ENCODE measurements at places on chromosomes 3 and 15.

DNA sequence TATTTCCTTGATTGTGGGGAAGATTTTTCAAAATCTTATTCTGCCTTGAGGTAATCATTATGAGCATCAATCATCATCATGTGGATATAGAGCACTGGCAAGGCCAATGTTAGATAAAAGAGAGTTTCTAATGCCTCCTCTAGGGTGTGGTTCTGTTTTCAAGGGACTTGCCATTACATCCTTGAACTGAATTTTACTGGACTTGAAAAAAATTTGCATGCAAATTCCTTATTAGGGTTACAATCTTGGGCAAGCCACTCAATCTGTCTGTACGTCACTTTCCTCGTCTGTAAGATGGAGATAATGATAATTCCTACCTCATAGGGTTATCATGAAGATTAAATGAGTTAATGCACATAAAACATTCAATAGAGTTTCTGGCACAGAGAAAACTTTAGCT is 156.2 kb upstream of the WNT5A start:
- DNase-seq = no peak

DNA sequence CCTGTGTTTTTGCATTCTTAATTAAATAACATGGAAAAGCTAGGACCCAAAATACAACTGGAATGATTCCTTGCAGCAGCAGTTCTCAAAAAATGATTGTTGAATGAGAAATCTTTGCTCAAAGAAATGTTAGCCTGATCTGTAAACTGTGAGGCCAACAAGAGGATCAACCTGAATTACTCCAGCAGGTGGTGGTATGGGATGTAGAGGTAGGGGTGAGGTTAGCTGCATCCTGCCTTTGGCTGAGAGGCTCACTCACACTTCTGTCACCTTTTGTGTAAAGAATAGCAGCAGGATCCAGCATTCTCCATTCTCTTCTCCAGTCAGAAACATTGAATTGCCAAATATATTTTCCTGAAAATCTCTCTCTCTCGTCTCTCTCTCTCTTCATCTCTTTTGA is 26.5 kb upstream of the FAM98B start:
- DNase-seq = no peak

DNA sequence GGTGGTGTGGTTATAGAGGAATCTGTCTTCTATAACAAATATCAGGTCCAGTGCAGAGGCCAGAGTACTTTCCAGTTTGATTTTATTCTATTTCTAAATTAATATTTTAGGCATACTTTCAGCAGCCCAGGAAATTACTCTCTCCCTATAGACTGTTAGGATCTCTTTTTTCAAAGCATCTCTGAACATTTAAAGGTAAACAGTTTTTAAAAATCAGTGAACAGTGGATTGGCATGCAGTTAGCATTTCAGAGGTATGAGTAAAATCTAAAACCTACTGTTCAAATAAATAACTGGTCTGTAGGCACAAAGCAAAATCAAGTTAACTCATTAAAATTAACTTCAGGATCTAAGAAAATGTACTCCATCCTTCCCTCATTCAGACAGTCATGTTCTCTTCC is 3.0 kb downstream of the ZBED2 start:
- no peak for DNase-seq

DNA sequence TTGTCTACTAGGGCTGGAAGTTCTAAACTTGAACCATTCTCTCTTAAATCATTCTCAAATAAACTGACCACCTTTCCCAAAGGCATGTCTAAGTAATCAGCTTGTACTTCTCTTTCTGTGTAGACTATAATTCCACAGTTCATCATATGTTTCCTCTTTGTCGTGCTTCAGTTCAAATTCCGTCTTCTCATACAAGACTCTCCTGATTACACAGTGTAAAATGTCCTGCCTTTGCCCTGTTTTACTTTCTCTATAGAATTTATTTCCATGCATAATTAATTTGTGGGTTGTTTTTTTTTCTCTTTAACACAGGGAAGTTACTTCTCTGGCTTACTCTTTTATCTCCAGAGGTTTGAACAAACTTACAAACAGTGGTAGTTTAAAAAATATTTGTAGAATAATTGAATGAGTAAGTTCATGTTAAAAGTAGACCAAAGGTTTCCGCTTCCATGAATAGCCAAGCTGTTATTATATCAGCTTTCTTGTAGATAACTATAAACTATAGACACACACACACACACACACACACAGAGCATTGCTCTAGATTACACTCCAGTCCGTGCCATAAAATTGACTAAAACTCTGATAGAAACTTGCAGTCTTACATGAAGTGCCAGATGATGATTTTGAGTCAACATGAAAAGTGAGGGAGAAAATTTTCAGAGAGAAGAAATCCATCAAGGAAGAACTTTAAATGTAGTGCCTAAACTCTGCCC is 119.0 kb downstream of the SUCNR1 start:
- DNase-seq = no peak

- DNase-seq = no peak
Observed at GRCh38 chr3:40766396-40766795, 241.6 kb downstream of the ZNF621 start.

- no peak for DNase-seq
Observed at GRCh38 chr3:185460309-185460708, 38.5 kb downstream of the TMEM41A start.

GRCh38 chr15:92612891-92613290 is 42.7 kb downstream of the FAM174B start:
- no peak for DNase-seq

DNA sequence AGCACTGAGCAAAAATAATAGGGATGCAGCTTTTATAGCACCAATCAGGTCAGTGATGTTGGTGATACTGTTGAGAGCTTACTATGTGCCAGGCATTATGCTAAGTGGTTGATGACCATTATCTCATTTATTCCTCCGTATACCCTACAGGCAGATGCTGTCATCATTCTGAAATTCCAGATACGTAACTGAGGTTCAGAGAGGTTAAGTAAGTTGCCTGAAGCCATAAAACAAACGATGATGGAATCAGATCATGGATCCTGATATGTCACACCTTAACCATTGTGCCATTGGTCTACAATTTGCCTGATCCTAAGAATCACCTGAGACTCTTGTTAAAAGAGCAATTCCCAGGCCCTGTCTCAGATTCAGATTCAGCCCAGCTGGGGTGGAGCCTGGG is 49.5 kb downstream of the ST6GAL1 start:
- no peak for DNase-seq

DNA sequence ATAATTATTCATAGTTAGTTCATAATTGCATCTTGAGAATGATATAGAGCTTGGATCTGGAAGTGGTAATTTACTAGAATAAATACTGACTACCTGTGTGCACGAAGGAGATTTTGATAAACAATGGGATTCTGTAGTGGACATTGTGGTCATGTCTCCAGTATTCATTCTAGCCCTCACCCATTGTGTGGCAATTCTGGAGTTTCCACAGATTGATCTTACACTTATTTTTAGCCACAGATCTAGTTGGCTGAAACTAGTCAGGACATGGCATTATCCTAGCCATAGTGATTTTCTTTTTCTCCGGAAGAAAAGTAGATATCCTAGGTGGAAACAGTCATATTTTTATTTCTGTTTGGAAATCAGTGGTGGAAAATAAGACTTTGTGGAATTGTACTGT is 833.1 kb downstream of the NAALADL2 start:
- no peak for DNase-seq

DNA sequence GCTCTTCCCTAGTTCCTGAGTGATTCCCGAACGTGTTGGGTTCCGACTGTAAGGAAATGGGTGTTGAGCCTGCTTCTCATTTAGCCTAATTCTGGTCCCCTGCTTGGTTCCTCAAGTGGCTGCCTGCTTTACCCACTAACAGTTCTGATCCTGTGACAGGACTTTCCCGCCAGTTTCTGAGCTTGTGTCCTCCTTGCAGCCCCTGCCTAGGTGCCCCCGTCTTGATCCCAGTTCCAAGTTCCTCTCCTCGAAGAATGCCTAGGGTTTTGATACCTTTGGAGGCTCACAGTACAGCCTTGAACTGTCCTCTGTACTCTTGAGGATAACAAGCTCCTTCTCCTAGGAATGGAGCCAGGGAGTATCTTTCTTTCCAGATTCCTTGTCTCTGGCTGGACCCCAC is 12.0 kb upstream of the RASGRF1 start:
- no peak for DNase-seq

Data from GM12878 (cell line).